Thymus (tissue), 14 donors: ENCODE measurements at places on chromosomes 5 and 9. TPM values are rescaled to one million over a fixed set of nuclear protein-coding genes. Genes with fewer than 3 reads are reported as not detected.
A peak's percentile ranks its signal among the peaks of the same experiment; 100 is the strongest.

The ROPN1L gene
- 0.68 TPM for polyA plus RNA-seq

The WDR36 gene
- polyA plus RNA-seq: 11.8 TPM

The SOHLH1 gene
- 0.05 TPM for polyA plus RNA-seq

DNA sequence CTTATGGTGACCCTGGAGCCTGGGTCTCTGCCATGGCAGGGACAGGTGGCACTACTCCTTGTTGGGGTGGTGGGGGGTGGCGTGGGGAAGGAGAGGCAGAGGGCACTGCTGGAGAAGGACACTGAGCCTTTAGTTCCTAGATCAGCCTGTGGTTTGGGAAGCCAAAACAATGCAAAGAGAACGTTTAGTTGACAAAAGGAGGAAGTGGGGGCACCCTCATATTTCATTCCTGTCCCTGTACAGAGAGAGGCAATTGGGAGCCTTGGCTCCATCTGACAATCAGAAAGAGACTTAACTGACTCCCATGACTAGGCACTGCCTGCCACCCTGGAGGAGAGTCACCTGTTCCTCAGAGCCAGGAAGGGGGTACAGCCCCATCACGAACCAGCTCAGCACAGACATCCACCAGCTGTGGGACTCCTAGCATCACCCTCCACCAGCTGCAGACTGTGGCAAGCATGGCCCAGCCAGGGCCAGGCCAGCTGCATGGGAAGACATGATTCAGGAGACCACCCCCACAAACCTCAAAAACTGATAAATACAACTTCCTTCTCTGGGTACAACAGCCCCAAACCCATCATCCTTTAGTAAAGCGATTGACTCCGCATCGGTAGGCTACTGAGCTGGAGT, 257.5 kb downstream of the HSPA4 start:
- H3K4me3 ChIP-seq: no peak overlapping the region
- H3K36me3 ChIP-seq: no peaks in the 10 kb centered on the region
- no peak overlapping the region for H3K27ac ChIP-seq
- H3K27me3 ChIP-seq: no peaks in the 10 kb centered on the region
- DNase-seq: peak; percentile 80

The GPX8 gene
- polyA plus RNA-seq: 4.1 TPM

DNA sequence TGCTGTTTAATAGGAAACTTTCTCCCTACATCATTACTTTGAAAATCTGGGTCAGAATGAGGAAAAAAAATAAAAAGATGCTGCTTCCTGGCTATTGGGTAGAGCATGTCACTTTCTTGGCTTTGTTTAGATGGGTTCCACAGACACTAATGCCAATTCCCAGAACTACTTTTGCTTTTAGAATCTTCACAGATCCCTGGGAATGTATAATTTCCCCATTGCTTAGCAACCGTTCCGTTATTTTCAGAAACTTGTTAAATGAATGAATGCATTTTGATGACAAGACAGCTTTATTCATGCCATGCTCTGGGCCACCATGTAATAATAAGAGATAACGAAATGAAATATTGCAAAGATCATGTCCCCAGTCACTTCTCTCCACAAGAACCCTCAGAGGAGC, 126.5 kb upstream of the TRPC7 start:
- H3K27ac ChIP-seq: no peak overlapping the region
- no peaks in the 10 kb centered on the region for H3K36me3 ChIP-seq
- no peaks in the 10 kb centered on the region for H3K27me3 ChIP-seq
- DNase-seq: no peak
- no peak overlapping the region for H3K4me3 ChIP-seq

DNA sequence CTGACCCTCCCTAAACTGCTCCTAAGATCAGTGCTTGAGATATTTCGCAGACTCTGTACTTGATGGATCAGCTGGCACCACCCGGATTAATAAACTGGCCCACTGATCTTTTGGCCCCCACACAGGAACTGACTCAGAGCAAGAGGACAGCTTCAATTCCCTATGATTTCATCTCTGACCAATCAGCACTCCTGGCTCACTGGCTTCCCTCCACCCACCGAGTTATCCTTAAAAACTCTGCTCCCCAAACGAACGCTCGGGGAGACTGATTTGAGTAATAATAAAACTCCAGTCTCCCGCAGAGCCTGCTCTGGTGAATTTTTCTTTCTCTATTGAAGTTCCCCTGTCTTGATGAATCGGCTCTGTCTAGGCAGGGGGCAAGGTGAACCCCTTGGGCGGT, 36.5 kb upstream of the CD180 start:
- H3K27me3 ChIP-seq: no peaks in the 10 kb centered on the region
- no peaks in the 10 kb centered on the region for H3K4me1 ChIP-seq
- no peak overlapping the region for H3K4me3 ChIP-seq
- no peaks in the 10 kb centered on the region for H3K36me3 ChIP-seq

The FBP2 gene
- polyA plus RNA-seq: 0.32 TPM

DNA sequence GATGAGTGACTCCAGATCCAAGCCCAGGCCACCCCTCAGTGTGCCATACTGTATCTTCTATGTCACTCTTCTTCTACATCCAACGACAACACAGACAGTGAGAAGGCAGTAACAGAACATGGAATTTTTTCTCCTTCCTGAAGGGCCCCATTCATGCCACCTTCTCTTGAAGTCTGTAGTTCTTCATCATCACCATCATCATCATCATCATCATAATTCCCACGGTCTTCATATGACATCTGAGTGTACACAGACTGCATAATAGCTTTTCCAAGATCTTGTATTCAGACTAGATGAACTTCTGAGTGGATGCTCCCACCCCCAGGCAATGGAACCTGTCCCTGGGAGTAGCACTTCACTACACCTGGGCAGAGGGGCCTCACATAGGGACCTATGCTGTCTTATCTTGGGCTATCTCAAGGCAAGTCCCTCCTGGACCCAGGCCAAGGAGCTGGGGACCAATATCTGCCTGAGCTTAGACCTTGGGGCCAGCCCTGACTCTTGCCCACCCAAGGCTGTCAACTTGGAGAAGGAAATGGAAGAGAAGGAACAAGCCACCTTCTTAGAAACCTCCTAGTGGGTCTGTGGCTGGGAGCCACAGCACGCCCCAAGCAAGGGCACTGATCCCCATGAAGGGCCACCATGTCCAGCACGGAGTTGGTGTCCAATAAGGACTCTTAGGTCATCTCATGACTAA, 159.1 kb downstream of the FSTL4 start:
- H3K36me3 ChIP-seq: no peaks in the 10 kb centered on the region
- peaks cover 3% of the 10 kb centered on the region for H3K4me1 ChIP-seq
- no peaks in the 10 kb centered on the region for H3K27me3 ChIP-seq
- no peak overlapping the region for H3K4me3 ChIP-seq
- DNase-seq: no peak

The PCDHGA4 gene
- 0.11 TPM for polyA plus RNA-seq

DNA sequence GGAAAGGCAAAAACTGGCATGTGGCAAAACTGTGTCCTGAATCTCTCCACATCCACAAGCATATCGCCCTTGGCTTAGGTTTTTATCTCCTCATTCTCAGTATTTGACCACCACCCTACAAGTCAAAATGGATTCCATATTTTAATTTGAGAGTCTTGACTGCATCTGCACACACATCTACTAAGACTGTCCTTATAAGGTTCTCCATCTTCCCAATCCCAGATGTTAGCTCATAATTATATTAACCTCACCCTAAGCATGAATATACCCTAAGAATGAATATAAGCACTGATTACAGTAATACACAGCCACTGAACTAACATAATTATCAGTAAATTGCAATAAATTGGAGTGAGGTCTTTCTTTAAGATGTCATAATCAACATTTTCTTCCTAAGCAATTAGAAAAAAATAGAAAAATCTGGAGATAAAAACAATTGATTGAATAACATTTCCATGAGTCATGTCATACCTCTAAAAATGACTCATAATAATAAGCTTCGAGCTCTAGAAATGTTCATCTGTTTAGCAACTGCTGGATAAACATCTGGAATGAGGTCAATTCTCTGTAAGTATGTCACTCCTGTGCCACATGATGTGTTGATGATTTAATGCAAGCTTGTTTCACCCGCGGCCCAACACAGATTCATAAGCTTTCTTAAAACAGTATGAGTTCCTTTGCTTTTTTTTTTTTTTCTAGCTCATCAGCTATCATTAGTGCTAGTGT, 39.9 kb upstream of the PAM start:
- no peaks in the 10 kb centered on the region for H3K27me3 ChIP-seq
- H3K36me3 ChIP-seq: no peaks in the 10 kb centered on the region
- DNase-seq: no peak

DNA sequence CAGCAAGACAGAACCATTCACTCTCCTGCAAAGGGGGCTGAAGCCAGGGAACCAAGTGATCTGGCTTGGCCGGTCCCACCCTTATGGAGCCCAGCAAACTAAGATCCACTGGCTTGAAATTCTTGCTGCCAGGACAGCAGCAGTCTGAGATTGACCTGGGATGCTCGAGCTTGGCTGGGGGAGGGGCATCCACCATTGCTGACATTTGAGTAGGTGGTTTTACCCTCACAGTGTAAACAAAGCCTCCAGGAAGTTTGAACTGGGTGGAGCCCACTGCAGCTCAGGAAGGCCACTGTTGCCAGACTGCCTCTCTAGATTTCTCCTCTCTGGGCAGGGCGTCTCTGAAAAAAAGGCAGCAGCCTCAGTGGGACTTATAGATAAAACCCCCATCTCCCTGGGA, 60.5 kb downstream of the TNFSF8 start:
- H3K27ac ChIP-seq: no peak overlapping the region
- H3K4me1 ChIP-seq: peaks cover 2% of the 10 kb centered on the region
- no peak overlapping the region for H3K4me3 ChIP-seq
- no peaks in the 10 kb centered on the region for H3K27me3 ChIP-seq
- DNase-seq: no peak
